ENCODE measurements at places on chromosomes 16 and 17. TPM values are rescaled to one million over a fixed set of nuclear protein-coding genes. Genes with fewer than 3 reads are reported as not detected.

Gene CDK5R1
- 5.5 TPM for polyA plus RNA-seq

Gene AGRP
- polyA plus RNA-seq, result not detected

Gene QRICH2
- 5.6 TPM for polyA plus RNA-seq

Gene NHLRC4
- polyA plus RNA-seq, result 0.11 TPM

Gene TP53TG3F
- 0.07 TPM for polyA plus RNA-seq

Gene DECR2
- 24.2 TPM for polyA plus RNA-seq

Gene RAMP2
- polyA plus RNA-seq, result 7.5 TPM

Gene BHLHA9
- not detected for polyA plus RNA-seq

Gene NLRC5
- 11.3 TPM for polyA plus RNA-seq

Gene CIBAR2
- polyA plus RNA-seq, result not detected

Gene CDK12
- polyA plus RNA-seq, result 12.9 TPM

Gene GCGR
- polyA plus RNA-seq, result 0.14 TPM

Gene NKIRAS2
- 32.5 TPM for polyA plus RNA-seq

Gene TPSD1
- polyA plus RNA-seq, result 0.83 TPM

Gene PYY
- polyA plus RNA-seq, result not detected

Gene LCAT
- polyA plus RNA-seq, result 6.2 TPM

Gene ZP2
- polyA plus RNA-seq, result not detected

Gene HSD17B2
- 9.5 TPM for polyA plus RNA-seq

Gene BTBD17
- polyA plus RNA-seq, result not detected

Gene TLCD2
- polyA plus RNA-seq, result 3.8 TPM

Gene DYNLRB2
- 1.00 TPM for polyA plus RNA-seq

Gene PRAC1
- polyA plus RNA-seq, result not detected

Gene DRC3
- 0.72 TPM for polyA plus RNA-seq

Gene UNC13D
- 22.4 TPM for polyA plus RNA-seq

Gene WSCD1
- 0.16 TPM for polyA plus RNA-seq

Gene SLC6A4
- polyA plus RNA-seq, result 0.35 TPM

Gene SHISA9
- 0.07 TPM for polyA plus RNA-seq

Gene AATK
- 1.2 TPM for polyA plus RNA-seq

Gene ATP1B2
- polyA plus RNA-seq, result 0.51 TPM

Gene IL32
- 16.5 TPM for polyA plus RNA-seq

Gene MT1B
- not detected for polyA plus RNA-seq

Gene NHERF2
- 26.3 TPM for polyA plus RNA-seq

Gene ERN1
- 4.5 TPM for polyA plus RNA-seq

Gene FLII
- 258 TPM for polyA plus RNA-seq

Gene WDR59
- 27.6 TPM for polyA plus RNA-seq

Gene TBC1D26
- 0.06 TPM for polyA plus RNA-seq

Gene EFTUD2
- polyA plus RNA-seq, result 38.4 TPM

Gene GUCY2D
- 0.19 TPM for polyA plus RNA-seq

Gene CTF1
- 2.2 TPM for polyA plus RNA-seq

Gene IRX5
- 19.6 TPM for polyA plus RNA-seq

Gene GAST
- polyA plus RNA-seq, result not detected

Gene KRT20
- polyA plus RNA-seq, result 0.07 TPM

Gene C17orf100
- 2.9 TPM for polyA plus RNA-seq

Gene SMPD3
- polyA plus RNA-seq, result 0.41 TPM

Gene PIMREG
- polyA plus RNA-seq, result 4.0 TPM
